ENCODE measurements at places on chromosomes 6 and 20.

GRCh38 chr20:53379014-53379832, 214.4 kb downstream of the ZNF217 start:
- no peak for DNase-seq

DNA sequence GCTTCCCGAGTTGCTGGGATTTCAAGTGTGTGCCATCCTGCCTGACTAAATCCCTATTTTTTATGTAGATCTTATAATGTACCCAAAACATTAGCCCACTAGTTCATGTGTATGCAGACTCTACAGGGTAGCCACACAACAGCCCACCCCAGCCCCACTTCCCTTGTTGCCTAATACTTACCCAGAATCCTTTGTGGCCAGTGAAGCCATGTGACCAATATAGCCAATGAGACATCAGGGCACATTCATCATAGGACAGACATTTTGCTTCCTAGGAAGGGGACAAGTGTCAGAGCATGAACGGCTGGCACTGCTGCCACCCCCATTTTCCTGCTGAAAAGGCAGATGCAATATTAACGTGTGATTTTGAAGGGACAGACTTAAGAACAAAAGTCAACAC, 36.0 kb upstream of the TCP11 start:
- DNase-seq: no peak

DNA sequence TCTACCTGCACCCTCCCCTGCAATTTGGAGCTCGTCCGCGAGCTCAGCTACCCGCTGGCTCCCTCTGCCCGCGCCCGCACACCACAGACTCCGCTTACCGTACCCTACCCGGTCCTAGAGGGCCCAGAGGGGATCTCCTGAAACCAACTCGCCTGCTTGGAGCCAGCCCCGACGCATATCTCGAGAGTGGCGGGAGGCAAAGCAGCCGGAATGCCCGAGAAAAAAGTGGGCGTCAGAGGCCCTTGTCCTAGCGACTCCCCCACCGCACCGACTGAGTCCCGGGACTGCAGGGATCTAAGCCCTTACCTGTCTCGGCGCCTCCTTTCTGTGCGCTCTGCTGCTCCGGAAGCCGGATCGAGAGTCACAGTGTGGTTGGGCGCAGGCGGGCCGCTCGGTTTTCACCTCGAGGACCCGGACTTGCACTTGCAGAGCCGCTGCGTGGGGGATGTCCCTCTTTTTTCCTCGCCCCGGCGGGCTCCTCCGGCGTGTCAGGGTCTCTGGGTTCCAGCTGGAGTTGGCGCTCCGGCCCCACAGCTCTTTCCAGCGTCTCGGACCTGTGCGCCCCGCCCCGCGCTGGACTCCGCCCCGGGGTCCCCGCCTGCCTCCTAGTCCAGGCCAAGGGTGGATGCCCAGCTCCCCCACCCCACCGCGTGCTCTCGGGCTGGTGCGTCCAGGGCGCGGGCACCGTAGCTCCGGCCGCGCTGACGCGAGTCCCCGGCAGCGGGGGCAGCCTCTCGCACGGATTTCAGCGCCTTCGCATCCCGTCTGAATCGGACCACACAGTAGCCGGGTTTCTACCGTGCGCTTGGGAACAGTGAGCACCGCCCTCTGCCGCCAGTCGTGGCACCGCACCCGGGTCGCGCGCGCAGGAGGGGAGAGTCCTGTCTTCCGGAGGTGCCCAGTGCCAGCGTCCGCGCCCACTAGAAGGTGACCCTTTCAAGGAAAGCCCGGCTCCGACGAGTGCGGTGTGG, at the start of gene PROKR2:
TSS of gene PROKR2 (minus strand) at position 767 of the 971 bp plus-strand sequence. CDS start 2,585 bp downstream, outside the sequence.
- DNase-seq: peak; percentile 27

GRCh38 chr20:35630636-35631035, 15.0 kb downstream of the SPAG4 start:
- DNase-seq: no peak

DNA sequence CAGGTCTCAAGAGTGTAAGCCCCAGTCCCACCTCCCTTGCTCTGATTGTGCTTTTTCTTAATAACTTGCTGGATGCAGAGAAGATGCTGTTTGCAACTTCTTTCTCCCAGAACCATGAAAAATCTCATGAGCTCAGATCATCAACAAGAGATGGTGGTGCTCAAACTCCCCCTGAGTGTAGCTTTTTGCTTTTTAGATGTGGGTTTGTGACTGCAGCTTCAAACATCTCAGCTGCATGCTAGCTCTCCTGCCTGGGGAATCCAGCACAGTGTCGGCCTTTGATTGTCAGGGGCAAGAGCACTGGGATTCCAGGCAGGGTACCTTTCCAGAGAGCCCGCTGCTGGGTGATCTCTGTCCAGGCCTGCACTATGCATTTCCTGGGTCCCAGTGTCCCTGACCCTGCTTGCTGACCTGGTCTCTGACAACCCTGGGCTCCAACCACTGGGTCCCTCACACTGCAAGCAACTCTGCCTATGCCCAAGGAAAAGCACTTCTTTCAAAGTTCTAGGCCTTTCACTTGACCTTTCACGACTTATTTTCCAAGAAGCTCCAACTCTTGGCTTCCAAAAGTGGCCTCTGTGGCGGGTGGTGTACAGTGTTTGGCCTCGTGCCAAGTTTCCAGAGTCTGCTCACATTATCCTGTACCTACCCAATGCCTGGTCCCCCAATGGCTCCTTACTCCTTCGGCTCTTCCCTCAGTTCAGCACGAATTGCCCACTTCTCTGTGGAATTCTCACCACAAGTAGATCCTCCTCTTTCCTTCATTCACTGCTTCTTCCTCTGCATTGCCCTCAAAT, 69.7 kb upstream of the LY86 start:
- no peak for DNase-seq

DNA sequence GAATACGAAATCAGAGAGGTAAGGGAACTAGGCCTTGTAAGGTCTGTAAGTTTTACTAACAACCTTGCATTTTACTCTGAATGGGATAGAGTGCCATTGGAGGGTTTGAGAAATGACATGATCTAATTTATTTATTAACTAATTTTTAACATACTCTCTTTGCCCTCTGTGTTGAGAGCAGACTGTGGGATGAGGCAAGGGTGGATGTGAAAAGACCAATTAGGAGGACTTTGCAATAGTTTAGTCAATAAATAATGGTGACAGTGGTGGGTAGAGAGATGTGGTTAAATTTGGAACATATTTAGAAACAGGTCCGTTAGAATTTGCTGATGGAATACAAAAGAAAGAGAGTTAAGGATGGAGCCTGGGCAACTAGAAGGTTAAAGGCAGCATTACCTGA, 60.0 kb downstream of the MKKS start:
- DNase-seq: no peak

- peak; percentile 56 for DNase-seq
Observed at GRCh38 chr6:53326372-53327016, 22.3 kb downstream of the ELOVL5 start.

GRCh38 chr6:20954315-20954714, 420.1 kb downstream of the CDKAL1 start:
- no peak for DNase-seq

GRCh38 chr6:36769183-36769675, 70.0 kb downstream of the CPNE5 start:
- DNase-seq: no peak

DNA sequence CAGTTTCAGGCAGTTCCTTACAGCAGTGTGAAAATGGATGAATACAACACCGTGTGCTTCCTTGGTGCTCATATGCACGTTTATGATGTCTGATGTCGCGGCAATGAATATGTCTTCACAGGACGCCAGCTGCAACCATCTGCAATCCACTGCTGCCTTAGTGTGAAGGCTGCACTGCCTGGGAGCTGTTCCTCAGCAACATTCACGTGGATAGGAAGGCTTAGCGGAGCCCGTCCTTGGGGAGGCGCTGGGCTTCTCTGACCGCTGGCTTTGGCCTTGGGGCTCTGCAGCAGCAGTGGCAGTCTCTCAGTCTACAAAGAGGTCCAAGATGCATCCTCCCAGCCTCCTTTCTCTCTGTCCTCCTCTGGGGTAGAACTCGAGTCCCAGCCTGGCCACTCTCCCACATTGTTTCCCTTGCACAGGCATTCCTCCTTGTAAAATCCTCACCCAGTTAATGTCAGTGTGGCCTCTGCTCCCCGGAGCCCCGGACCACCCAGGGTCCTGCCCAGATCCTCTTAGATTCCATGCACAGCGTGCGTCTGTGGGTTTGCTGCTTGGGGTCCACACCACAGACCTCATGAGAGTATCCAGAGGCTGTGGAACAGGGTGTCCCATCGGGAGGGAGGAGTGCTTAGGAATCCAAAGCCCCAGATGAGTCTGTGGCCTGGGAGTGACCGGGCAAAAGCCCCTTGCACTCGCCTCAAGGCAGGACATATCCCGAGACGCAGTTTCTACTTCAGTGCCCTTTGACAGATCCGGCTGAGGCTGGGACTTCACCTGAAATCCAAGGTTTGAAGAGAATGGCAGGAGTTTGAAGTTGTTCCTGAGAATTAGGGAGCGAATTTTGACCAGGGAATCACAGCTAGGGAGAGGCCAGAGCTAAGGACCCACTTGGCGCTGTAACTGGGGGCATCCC, 181.3 kb downstream of the THBS2 start:
- no peak for DNase-seq

DNA sequence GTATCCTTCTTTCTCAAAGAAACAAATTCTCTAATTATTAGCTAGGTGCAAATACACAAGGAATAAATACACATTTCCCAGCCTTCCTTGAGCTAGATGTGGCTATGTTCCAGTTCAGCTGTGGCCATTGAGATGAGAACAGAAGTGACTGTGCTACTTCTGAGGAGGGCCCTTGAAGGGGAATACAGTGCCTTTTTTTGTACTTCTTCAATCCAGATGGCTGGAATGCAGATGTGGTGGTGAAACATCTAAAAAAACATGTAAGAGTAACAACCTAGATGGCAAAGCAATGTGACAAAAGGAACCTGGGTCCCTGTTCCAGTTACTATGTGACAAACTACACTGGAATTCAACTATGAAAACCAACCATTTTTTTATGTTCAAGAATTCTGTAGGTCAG, 115.4 kb upstream of the DST start:
- DNase-seq: no peak

GRCh38 chr6:113627480-113627879, 229.7 kb upstream of the MARCKS start:
- DNase-seq: no peak

- no peak for DNase-seq
Observed at GRCh38 chr20:24469116-24469893, at the start of gene SYNDIG1. SYNDIG1 (plus strand) TSS chr20:24469629; CDS start chr20:24543098, 73,469 bp downstream.

- DNase-seq: no peak
Observed at GRCh38 chr20:41005361-41005729, 23.3 kb upstream of the TOP1 start.

DNA sequence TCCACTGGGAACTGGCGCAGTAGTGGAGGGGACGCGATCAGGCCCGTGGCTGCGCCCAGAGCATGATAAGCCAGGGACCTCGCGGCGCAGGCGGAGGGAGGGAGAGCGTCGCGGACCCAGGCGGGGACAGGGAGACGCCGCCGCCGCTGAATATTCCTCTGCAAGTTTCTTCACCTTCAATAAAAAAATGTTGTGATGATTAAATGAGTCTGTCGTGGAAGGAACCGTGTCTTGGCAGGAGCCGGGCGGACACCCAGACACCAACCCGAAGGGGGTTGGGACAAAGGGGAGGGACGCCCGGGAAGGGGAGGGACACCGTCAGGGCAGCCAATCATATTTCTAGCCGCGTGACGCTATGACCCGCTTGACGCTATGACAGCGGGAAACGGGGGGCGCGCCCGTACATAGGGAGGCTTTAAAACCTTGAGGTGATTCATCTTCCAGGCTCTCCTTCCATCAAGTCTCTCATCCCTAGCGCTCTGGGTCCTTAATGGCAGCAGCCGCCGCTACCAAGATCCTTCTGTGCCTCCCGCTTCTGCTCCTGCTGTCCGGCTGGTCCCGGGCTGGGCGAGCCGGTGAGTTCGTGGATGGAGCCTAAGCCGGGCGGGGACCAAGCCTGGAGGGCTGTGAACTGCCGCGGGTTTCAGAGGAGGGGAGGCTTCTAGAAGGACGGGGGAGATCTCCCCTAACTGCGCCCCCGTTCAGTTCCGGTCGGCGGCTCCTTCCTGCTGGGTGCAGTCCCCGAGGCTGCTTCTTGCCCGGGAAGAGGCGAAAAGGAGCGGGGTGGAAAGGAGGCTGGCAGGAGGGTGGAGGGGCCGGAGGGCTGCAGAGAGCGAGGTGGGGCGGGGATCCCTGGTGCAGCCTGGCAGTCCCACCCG, at the start of gene ULBP2:
TSS of gene ULBP2 (plus strand) at position 432 of the 878 bp plus-strand sequence. CDS start at position 491, 59 bp downstream.
- DNase-seq: peak; percentile 94

DNA sequence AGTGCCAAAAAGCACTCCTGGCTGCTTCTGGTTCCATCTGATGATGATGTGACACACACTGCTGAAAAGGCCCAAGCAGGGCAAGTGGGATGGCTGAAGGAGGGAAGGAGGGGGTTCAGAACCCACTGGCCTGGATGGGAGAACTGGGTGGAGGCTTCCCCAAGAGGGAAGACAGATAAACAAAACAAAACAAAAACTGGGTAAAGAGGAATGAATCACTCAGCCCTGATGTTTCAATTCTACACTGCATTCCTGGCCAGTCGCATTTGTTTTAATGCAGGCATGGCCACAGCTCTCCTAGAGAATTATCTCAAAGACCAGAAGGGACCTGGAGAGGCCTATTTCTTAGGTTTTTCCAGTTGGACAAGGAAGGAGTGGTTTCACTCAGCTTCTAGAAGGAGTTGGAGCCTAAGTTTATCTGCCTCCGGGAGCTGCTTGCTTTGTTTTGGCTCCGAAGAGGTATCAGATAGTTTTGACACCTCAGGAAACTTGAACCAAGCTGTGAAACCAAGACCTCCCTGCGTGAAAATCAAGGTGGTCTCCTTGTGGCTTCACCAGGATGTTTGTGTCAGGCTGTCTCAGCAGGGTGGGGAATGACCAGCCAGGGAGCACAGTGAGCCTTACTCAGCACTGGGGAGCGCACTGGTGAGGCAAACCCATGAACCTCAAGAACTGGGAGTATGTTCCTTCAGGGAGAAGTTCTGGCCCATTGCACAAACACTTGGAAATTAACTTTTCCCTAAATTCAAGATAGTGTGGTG, 16.1 kb downstream of the TTPAL start:
- no peak for DNase-seq

- no peak for DNase-seq
Observed at GRCh38 chr6:35911871-35912653, 8.8 kb downstream of the SRPK1 start.

All from activated CD4-positive, alpha-beta memory T cell treated with anti-CD3 and anti-CD28 coated beads for 36 hours (primary cell).